GM13976 (cell line): ENCODE measurements at places on chromosomes 16 and 17.
A peak's percentile ranks its signal among the peaks of the same experiment; 100 is the strongest.

DNA sequence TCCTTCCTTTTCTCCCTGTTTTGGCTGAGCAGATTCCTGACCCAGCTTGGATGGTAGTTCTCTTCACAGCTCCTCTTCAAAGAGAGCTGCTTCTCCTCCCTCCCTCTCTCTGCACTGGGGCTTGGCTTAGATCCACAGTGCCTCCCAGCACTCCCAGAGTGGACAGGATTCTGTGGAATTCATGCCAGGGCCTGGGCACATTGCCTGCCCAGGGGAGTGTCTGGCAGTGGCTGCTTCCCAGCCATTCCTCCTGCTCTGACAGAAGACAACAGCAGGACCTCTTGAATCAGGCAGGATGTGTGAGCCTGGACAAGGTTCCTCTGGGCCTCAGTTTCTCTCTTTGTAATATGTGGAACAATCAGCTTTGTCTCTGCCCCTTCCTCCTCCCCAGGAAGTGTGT, 4.5 kb upstream of the MMP28 start:
- DNase-seq, result no peak

DNA sequence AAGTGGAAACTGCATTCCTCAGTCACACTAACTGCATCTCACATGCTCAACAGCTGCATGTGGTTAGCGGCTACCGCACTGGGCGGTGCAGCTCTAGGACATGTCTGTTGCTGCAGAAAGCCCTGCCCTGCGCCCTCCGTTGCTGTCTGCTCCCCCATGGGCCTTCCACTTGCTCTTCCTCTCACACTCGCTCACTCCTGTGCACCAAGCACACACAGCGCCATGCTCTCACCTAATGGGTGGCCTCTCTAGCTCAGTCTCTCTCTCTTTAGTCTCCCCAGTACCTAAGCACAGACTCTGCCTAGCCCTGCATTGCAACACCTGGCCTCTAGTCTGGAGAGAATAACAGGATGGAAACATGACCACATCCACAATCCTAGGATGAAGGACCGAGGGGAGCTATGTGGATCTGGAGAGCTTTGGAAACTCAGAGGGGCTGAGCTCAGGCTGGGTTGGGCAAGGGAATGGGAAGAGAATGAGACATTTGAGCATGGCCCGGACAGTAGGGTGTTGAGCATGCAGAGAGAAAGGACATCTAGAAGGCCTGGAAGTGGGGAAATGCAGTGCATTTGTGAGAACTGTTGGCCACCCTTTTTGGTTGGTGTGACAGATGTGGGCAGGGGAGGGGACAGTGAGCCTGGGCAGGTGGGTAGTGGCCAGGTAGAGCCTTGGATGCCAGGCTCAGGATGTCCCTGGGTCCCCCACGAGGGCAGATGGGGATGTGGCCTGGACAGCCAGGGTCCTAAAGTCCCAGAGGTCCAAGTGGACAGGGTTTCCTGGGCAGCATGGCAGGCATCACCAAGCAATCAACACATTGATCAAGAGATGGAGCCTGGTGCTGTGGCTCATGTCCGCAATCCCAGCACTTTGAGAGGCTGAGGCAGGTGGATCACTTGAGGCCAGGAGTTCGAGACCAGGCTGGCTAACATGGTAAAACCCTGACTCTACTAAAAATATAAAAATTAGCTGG, 16.1 kb downstream of the SGCA start:
- DNase-seq, result no peak

DNA sequence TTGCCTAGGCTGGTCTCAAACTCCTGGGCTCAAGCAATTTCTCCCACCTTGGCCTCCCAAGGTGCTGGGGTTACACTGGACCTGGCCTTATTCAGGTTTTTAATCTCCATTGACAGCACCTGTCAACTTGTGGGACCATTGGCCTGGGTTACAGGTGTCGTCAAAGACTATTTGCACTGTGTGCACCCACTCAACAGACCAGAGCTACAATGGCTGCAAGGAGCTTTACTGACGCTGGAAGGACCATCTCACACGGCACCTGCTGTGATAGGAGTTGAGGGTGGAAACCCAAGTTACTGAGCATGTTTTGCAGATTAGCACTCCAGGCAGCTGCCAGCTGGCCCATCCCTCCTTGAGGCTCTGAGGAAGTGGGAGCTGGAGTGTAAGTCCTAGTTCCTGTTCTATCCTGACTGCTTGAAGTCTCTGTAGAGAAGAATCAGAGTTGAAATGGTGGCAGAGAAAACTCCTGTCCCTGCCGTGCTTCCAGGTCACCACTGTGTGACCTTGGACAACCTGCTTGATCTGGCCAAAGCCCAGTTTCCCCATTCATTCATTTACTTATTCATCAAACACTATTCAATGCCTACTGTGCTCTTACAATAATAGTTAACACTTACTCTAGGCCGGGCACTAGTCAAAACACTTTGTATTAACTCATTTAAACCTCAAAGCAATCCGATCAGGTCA, 42.4 kb upstream of the LONP2 start:
- DNase-seq, result no peak

- no peak for DNase-seq
These were observed 6.0 kb upstream of the NDRG4 start for GRCh38 chr16:58493756-58494431.

- DNase-seq, result peak; percentile 64
These were observed 150.7 kb downstream of the SOCS1 start for GRCh38 chr16:11105038-11105903.

DNA sequence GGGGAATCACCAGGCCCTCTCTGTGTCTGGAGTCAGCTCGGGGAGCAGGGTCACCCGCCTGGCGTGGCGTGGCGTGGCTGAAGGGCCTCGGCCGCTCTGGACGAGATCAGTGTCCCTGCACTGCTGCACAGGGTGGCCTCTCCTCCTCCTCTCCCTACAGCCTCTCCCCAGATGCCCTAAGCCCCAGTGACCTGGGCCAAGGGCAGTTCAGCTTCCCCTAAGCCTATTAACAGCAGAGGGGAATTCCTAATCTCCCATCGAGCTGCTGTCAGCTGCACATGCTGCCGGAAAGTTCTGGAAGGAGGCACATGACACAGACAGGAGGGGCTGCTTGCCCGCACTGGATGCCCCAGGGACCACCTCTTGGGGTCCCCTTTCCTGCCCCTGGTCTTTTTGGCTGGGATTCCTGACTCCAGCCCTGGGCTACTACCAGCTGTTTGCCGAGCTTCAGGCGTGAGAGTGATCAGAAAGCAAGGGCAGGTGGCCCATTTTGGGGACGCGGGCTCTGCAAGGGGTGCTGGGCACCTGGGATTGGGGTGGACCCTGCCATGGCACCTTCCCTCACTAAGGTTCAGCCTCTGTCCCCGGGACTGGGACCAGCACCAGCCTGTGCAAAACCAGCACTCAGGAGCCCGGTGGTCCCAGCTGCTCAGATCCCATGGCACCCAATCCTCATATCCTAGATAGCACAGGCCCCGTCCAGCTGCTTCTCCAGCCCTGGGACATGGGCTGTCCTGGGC, 794 bp downstream of the PDE6G start:
- no peak for DNase-seq

GRCh38 chr16:81275064-81275532, 36.6 kb downstream of the BCO1 start:
- DNase-seq, result no peak

GRCh38 chr16:46929378-46930332, 43.8 kb downstream of the DNAJA2 start:
- DNase-seq, result peak; percentile 91

DNA sequence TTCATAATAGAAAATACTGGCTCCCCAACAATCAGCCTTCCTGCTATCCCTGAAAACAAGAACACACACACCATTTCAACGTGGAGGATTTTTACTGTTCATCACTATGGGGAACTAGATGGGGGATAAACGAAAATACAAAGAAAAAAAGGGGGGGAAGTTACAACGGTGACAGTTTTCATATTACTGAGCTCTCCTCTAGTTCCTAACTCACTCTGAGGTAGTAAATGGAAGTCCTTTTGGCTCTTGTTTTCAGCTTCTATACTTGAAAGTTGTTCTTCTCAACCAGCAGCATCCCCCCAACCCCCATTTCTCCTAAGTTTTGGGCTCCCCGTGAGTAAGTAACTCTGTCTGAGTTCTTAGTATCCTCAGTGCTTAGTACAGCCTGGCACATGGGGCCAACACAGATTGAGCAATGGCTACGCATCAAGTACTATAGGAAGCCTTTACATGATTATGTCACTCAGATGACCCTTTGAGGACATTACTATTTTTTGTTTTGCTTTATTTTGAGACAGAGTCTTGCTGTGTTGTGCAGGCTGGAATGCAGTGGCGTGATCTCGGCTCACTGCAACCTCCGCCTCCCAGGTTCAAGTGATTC, 4.2 kb upstream of the CORO7 start:
- DNase-seq, result no peak

DNA sequence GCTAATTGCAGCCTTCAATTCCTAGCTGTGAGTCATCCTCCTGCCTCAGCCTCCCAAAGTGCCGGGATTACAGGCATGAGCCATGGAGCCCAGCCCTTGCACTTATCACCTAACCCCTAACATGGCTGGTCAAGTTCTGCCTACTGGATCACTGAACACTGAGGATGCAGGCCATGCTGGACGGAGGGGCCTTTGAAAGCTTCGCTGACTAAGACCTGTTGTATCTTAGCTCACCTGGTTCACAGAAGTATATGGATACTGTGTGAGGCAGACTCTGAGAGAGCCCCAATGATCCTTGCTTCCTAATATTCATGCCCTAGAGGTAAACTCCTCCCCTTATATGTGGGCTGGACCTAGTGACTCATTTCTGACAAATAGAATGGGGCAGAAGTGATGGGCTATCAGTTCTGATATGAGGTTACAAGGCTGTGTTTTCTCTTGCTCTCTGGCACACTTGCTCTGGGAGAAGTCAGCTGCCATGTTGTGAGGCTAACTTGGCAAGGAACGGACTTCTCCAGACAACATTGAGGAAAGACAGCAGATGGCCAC, 11.7 kb upstream of the TMIGD1 start:
- DNase-seq, result peak; percentile 28

GRCh38 chr17:80673152-80673920, 128.7 kb downstream of the RPTOR start:
- no peak for DNase-seq

DNA sequence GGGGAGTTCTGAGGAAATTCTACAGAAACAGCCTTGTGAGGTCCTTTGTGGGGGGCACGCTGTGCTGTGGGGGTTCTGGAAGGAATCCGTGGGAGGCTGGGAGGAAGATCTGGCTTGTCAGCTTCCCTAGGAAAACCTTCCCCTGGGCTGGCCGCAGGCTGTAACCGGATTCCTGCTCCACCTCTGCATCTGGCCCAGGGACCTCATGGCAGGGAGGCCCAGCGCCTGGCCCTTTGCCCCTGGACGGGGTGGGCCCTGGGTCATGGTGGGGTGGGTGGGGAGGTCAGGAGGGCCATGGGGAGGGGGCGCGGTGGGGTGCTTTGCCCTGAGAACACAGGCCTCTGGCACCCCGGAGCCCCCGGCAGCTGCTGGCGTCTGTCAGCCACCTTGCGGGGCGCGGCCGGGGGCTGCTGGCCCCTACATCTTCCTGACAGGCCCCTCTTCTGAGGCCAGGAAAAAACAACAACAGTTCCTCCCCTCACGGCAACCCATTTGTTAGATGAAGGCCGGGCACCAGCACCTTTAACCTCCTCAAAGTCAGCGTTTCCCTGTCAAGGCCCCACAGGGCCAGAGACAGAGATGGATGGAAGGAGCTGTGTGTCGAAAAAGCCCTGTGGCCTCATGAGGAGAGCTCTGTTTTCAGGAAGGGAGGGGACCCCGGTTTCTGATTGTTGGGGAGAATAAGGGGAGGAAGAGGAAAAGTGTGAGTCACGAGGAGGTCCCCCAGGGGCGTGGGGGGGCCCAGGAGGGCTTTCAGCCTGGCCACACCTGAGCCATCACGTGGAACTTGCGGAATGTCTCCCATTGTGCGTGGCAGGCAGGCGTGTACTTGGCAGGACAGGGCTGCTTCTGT, 3.6 kb upstream of the MEOX1 start:
- no peak for DNase-seq

- no peak for DNase-seq
These were observed 12.8 kb downstream of the SLC47A1 start for GRCh38 chr17:19546289-19547065.

DNA sequence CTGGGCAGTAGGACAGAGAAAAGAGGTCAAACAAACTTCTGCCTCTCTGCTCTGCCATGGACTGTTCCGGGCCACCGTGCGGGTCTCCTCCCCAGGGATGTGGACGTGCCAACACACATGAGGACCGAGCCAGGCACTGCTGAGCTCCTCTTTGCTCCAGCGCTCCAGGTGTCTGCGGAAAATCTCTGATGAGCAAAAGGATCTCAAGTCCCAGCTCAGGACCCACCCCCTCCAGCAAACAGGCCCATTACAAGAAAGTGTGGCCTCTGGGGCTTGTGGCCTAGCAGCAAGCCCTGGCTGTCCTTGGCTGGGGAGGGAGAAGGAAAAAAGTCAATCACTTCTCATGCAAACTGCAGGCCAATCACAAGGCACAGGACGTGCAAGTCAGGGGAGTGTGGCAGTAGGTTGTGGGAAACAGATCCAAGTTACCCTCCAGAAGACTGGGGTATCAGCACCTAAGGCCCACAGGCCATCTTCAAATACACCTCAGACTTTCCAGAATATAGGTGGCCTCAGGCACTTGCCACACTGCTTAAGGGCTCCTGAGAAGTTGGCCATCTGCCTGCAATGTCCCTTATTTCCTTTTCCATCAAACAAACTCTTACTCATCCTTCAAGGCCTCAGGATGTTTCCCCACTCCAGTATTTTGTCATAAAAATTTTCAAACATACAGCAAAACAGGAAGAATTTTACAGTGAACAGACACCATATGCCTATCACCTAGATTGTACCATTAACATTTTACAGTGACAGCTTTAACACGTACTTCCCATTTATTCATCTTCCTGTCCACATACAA, 36.0 kb upstream of the SREBF1 start:
- no peak for DNase-seq

GRCh38 chr16:12819126-12820117, 15.7 kb upstream of the CPPED1 start:
- DNase-seq, result peak; percentile 69

GRCh38 chr16:18983565-18984434, at the start of gene TMC7:
Gene TMC7 (plus strand): TSS chr16:18983934. CDS start chr16:18984064, 130 bp downstream.
- peak; percentile 68 for DNase-seq

GRCh38 chr16:518858-519257, 8.7 kb upstream of the CAPN15 start:
- DNase-seq, result no peak

GRCh38 chr16:11063448-11064201, 119.3 kb downstream of the CLEC16A start:
- no peak for DNase-seq

- DNase-seq, result no peak
These were observed 43.7 kb upstream of the ZNF750 start for GRCh38 chr17:82883419-82884031.

GRCh38 chr17:48219617-48220016, 112.1 kb downstream of the SNX11 start:
- DNase-seq, result no peak
